Astrocyte of the cerebellum (primary cell): ENCODE measurements at places on chromosomes 5 and 9.

GRCh38 chr5:128426090-128426534 lies 111.9 kb downstream of the FBN2 start:
- DNase-seq: peak; percentile 39

DNA sequence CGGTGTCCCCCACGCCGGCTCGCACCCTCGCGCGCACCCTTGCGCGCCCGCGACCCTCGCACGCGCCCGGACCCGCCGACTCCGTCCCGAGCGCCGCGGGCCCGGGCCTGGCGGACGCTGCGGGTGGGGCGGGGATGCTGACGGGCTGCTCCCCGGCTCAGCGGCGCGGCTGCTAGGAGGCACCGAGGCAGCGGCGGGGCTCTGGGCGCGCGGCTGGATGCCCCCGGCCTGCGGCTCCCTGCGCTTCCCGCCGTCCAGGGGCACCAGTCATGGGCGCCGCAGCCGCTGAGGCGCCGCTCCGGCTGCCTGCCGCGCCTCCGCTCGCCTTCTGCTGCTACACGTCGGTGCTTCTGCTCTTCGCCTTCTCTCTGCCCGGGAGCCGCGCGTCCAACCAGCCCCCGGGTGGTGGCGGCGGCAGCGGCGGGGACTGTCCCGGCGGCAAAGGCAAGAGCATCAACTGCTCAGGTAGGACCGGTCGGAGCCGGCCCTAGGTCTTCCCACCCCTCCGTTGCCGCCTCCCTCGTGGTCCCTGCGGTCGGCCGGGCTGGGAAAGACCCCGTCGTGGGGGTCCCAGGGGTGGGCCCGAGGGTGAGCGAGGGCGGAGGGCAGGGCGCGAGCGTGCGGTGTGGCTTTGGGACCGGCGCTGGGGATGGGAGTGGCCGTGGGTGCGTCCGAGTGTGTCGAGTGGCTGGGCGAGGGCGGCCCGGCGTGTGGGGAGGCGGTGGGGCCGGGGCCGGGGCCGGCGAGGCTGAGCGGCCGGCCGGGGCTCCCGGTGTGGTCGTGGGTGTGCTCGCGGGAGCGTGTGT lies 530 bp downstream of the TMEFF1 start:
- no peak for DNase-seq

DNA sequence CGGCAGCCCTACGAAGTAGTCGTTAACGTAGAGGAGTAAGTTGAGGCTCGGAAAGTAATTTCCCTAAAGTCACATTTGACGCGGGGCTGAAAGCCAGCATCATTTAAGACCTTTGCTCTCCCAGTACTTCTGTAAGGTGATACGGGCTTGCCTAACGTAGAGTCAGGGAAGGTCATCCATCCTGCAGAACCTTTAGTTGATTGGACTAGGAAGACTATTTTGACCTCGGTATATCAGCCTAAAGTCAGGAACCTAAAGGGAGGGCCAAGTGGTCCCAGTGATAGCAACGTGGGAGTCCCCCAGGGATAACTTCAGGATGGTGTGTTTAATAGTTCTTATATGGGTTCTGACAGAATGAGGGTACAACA lies 657 bp downstream of the NUP214 start:
- no peak for DNase-seq

- no peak for DNase-seq
Observed at GRCh38 chr9:113979343-113980127, 98.6 kb downstream of the AMBP start.

- DNase-seq: no peak
Observed at GRCh38 chr5:146041180-146041789, 64.1 kb downstream of the PLAC8L1 start.

- no peak for DNase-seq
Observed at GRCh38 chr9:126986506-126986951, 71.9 kb downstream of the RALGPS1 start.

DNA sequence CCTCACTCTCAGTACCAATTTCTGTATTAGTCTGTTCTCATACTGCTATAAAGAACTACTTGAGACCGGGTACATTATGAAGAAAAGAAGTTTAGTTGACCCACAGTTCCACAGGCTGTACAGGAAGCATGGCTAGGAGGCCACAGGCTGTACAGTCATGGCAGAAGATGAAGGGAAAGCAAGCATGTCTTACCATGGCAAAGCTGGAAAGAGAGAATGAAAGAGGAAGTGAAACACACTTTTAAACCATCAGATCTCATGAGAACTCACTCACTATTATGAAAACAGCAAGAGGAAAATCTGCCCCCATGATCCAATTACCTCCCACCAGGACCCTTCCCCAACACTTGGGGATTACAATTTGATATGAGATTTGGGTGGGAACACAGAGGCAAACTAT lies 698.8 kb downstream of the CDH9 start:
- no peak for DNase-seq

- peak; percentile 36 for DNase-seq
Observed at GRCh38 chr9:18865542-18865941, 167.5 kb downstream of the SAXO1 start.

GRCh38 chr5:179727106-179727505 lies 5.5 kb upstream of the MAML1 start:
- DNase-seq: no peak

- peak; percentile 28 for DNase-seq
Observed at GRCh38 chr5:110251366-110251765, 475.1 kb downstream of the TMEM232 start.

GRCh38 chr5:159100782-159101646 lies 1.3 kb upstream of the EBF1 start:
- DNase-seq: no peak

GRCh38 chr5:77022511-77023417 lies 7.4 kb upstream of the AGGF1 start:
- DNase-seq: no peak

DNA sequence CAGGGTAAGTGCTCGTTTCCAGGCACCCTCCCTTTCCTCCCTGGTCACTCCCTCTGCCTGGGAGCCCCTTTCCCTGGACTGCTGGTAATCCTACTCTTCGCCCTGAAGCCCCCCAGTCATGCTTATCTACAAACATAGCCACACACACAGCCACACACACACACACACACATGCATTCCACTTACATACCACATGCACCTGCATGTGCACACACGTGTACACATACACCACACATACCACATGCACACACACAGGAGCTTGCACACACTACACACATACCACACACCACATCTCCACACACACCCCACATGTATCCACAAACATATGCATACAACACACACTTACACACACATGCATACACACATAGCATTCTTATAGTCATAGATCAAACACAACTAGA lies 358.5 kb downstream of the GADD45G start:
- DNase-seq: no peak

DNA sequence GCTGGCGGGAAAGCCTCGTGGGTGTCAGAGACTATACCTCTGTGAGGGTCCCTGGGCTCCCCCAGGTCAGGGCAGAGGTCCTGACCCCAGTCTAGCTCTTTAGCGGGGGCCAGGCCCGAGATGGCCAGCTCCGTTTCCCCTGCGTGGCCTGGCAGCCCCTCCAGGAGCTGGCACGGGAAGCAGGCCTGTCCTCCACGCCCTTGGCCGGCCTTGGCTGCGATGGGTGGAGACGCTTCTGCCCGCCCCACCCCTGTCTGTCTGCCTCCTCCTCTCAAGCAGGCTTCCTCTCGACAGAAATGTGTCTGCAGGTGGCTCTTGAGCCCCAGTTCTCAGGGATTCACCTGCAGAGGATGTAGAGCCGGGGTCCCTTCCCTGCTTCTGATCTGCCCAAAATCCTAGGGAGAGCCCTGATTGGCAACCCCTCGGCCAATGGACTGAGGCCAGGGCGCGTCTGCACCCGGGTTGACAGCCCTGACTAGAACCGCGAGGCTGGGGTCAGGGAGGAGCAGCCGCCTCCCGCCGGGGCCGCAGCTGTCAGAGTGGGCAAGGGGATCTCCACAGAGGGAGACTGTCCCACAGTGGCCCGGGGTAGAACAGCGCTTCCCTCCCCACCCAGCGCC lies 2.6 kb upstream of the GRIN1 start:
- DNase-seq: no peak

DNA sequence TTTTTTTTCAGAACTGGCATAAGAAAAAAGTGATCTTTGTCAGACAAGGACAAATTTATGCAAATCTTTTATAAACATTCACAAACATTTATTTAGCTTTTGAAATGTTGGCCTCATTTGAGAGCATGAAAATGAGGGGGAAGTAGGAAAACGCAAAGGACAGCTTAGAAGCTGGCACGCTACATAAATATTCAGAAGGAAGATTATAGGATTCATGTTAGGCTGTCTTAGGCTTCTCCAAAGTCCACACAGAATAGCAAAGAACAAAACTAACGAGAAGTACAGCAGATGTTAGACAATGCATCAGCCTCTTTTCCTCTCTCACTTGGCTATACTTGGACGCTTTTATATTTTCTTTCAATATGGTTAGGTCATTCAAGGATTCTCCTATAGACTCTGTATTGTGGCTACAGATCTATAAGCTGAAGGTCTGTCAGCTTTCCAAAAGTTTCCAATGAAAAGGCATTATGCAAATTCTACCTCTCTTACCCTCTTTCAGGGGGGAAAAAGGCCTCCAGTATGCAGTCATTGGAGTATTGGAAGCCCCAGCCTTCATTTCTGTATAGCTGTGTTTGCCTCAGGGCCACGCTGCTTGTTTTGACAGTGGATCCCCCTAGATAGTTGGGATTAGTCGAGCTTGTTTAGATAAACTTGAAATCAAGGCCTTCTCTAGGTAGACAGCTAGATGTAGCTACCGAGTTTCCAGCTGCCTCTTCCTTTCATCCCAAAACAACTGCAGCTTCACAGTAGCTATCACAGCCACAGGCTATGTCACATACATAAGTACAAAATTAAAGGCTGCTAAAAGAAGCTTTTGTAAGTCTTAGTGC lies 153.0 kb downstream of the DENND1A start:
- no peak for DNase-seq

- no peak for DNase-seq
Observed at GRCh38 chr5:107871023-107871422, 200.3 kb upstream of the EFNA5 start.

GRCh38 chr5:2989517-2989916 lies 238.0 kb upstream of the IRX2 start:
- no peak for DNase-seq

DNA sequence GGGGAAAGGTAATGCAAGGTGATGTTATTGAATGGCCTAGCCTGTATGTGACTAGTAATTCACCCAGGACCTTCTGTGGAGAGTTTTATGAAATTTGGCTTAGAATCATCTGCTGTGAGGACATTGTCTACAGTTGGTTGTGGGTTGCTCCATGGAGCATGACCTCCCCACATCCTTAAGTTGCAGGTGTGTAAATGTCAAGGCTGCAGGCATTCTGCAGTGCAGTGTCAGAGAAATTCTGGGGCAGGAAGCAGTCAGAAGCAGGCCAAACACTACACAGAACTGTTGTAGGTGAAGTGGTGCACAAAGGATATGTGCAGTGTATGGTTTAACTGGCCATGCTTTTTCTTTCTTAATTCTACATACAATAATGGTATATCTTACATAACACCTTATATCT lies 588.3 kb downstream of the EBF1 start:
- DNase-seq: no peak

DNA sequence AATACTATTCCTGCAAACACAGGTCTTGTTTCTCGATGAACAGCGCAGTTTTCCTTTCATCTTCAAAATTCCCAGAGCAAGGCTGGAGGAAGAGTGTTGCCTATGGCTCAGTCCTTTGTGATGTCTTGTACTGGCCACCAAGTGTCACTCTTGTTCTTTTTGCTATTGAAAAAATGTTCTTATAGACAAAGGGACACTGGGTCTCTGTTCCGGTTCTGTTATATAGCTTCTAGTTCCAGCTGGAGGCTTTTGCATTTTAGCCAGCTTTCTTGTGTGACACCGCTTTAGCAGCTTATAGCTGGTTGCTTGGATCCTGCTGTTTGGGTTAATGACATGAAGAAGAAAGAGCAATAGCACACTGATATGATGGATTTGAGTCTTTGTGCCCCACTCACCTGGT lies 343.7 kb upstream of the KCNN2 start:
- DNase-seq: no peak

- no peak for DNase-seq
Observed at GRCh38 chr5:59354274-59354673, 539.3 kb downstream of the PDE4D start.

DNA sequence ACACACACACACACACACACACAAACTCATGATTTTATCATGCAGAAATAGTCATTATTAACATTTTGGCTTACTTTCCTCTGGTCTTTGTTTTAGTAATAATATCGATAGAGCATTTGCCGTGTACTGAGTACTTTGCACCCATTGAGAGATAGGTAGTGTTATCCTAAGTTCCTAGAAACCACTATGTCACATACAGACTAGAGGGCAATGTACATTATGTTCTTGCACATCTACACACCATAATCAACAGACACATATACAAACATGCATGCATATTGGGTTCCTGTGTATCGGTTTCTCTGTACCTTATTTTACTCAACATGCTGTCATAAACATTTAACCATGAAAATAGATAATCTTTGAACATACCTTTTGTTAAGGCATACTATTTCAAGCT lies 45.7 kb downstream of the MAT2B start:
- DNase-seq: no peak

GRCh38 chr9:10443868-10444204 lies 169.0 kb downstream of the PTPRD start:
- no peak for DNase-seq

DNA sequence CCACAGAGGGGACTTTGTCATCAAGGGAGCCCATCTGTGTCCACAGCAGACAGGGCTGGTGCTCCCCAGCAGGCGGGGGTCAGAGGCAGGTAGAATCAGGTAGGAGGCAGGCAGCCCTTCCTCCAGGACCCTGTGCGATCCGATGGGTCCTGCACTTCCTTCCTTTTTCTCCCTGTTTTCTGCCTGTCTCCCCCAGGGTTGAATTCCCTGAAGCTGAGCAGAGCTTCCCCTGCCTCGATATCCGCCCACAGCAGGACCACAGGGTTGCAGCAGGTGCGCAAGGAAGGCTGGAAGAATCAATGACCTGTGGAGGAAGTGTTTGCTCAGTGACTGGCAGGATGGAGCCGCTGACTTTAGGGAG lies 69.2 kb downstream of the MRPL36 start:
- no peak for DNase-seq

GRCh38 chr9:28502189-28502588 lies 928.9 kb upstream of the C9orf72 start:
- no peak for DNase-seq

DNA sequence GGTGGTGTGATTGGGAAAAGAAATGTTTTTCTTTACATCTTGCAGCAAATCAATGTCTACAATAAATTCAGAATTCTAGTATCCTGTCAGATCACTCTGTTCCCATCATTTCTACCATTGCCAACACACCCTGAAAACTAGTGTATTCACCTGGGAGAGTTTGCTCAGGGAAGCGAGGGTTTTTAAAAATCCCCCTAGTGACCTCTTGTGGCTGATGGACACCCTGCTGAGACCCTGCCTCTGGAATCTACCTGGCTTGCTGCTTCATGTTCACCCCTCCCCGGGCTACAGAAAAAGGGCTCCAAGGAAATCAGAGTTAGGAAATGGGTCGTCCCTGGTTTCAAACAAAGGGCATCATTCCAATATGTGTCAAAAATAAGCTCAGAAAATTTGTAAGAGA lies 21.4 kb upstream of the ALDOB start:
- DNase-seq: no peak

- no peak for DNase-seq
Observed at GRCh38 chr5:154318691-154319090, 127.1 kb upstream of the SAP30L start.
